Tibial nerve (tissue), 4 donors: ENCODE measurements at places on chromosomes 12 and 14. TPM values are rescaled to one million over a fixed set of nuclear protein-coding genes. Genes with fewer than 3 reads are reported as not detected.

Gene KRT6B
- not detected for total RNA-seq

Gene SMCO3
- total RNA-seq, result 10.5 TPM

Gene HOXC6
- total RNA-seq, result 17.3 TPM

Gene CD9
- 297 TPM for total RNA-seq

Gene EIF5
- total RNA-seq, result 128 TPM

Gene MANSC4
- total RNA-seq, result not detected

Gene MSRB3
- 45.6 TPM for total RNA-seq

Gene ASCL1
- not detected for total RNA-seq

Gene MYL6B
- 54.2 TPM for total RNA-seq

Gene TBX5
- not detected for total RNA-seq

Gene NUAK1
- total RNA-seq, result 34.2 TPM

Gene GPD1
- 829 TPM for total RNA-seq

Gene B4GALNT1
- total RNA-seq, result 14.5 TPM

Gene OR4K5
- total RNA-seq, result not detected

Gene KRT3
- total RNA-seq, result not detected

Gene P2RX7
- 13.8 TPM for total RNA-seq

Gene ZNF385A
- total RNA-seq, result 14.4 TPM

Gene LARP4
- total RNA-seq, result 72.6 TPM

Gene TPH2
- not detected for total RNA-seq

Gene SYNE2
- total RNA-seq, result 283 TPM

Gene KRT85
- not detected for total RNA-seq

Gene BEGAIN
- 9.8 TPM for total RNA-seq

Gene RGS6
- total RNA-seq, result 67.2 TPM

Gene DCP1B
- 14.5 TPM for total RNA-seq

Gene KRT7
- total RNA-seq, result 8.5 TPM

Gene GSG1
- not detected for total RNA-seq

Gene MYH6
- total RNA-seq, result not detected

Gene COX8C
- total RNA-seq, result not detected

Gene KERA
- not detected for total RNA-seq

Gene TEX52
- not detected for total RNA-seq

Gene CCDC197
- not detected for total RNA-seq

Gene KRT76
- total RNA-seq, result not detected

Gene SYNDIG1L
- not detected for total RNA-seq

Gene GALNT6
- 3.3 TPM for total RNA-seq

Gene OSBPL8
- 151 TPM for total RNA-seq

Gene KCNC2
- total RNA-seq, result 0.30 TPM

Gene GARIN6
- total RNA-seq, result not detected

Gene CEBPE
- not detected for total RNA-seq

Gene PIANP
- 0.21 TPM for total RNA-seq
